EL (cell line): ENCODE measurements at places on chromosomes 6 and 20.

DNA sequence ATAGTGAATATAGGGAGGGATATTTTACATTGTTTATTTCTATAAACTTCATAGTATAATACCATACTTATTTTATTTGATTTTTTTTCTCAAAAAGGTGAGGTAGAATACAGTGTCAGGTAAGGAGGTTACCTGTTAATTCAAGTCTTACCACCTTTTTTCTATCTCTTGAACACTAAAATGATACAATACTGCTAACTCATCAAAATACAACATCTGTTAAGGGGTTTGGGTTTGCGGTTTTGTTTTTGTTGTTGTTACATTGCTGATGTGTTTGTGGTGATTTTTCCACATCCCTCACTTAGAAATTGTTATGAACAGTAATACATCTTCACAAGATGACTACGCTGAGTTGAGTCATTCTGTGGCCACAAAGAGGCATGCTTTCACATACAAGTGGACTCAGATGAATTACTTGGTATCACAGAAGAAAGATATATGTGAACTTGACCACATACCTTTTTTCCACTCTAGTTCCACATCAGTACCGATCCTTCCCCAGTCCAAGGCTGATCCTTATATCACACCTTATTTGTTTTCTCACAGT lies 139.4 kb upstream of the ID4 start:
- DNase-seq, result peak; percentile 78

- no peak for DNase-seq
These were observed 9.2 kb upstream of the GHRH start for GRCh38 chr20:37270576-37271420.

DNA sequence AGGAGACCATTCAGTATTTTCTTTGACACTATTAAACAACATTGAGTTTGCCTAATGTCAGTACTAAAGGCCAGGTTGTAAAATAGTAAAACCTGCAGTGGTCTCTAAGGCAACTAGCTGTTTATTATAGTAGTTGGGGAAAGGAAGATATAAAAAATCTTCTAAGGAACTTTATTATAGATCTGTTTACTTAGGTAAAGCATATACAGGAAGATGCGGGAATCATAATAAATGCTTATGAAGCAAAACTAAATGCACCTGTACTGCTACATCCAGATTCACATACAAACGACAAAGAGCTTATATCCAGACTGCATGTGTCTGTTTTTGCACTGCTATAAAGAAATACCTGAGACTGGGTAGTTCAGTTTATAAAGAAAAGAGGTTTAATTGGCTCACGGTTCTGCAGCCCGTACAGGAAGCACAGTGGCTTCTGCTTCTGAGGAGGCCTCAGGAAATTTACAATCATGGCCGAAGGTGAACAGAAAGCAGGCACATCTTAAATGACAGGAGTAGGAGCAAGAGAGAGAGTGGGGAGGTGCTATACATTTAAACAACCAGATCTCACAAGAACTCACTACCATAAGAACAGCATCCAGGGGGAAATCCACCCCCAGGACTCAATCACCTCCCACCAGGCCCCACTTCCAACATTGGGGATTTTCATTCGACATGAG lies 8.7 kb upstream of the TRIM39 start:
- no peak for DNase-seq

- no peak for DNase-seq
These were observed at the start of gene F13A1 for GRCh38 chr6:6319952-6320811. F13A1 (minus strand) TSS chr6:6320662; CDS start chr6:6318664, 1,998 bp downstream.

- DNase-seq, result peak; percentile 68
These were observed 2.6 kb upstream of the GPSM3 start for GRCh38 chr6:32194825-32195651.

DNA sequence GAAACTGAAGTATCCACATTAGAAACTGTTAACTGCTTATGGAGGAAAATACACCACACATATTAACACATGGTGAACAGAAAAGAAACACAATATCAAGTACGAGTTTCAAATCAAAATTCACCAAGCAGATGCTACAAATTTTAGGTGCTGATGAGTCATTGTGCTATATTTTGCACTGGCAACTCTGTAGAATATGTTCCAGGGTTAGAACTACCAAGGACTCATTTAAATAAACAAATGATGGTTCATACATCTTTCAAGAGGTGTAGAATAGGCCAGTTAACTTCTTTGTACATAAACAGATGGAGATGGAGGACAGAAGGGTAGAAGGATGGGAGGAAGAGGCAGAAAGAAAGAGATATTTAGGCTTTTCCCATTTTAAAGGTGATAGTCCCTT lies 184.9 kb downstream of the ARHGAP18 start:
- DNase-seq, result peak; percentile 15

GRCh38 chr20:8569766-8570165 lies 437.7 kb downstream of the PLCB1 start:
- no peak for DNase-seq

GRCh38 chr6:118562959-118563358 lies 14.9 kb downstream of the PLN start:
- DNase-seq, result no peak

- peak; percentile 84 for DNase-seq
These were observed 3.0 kb downstream of the CASS4 start for GRCh38 chr20:56414842-56415765.

DNA sequence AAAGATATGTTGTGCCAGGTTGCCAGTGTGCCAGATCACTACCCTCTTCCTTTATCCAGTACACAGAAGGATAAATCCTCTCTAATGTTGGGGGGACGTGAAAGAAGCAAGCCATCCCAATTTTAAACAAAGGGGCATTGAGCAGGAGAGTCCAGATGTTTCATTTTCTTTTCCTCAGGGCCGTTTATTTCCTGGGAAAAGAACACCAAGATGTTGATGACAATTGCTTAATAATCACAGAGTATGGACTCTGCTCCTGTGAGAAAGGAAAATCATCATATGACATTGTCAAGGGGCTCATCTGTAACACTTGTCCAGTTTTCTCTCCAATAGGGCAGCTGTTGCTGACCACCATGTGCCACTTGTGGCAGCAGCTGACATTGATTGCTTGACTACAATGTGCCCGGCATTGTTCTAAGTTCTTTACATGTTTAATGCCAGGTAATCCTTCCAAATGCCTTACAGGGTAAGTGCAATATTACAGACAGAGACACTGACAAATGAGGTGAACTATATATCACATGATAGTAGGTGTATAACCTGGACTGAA lies 161.4 kb downstream of the CD109 start:
- no peak for DNase-seq

DNA sequence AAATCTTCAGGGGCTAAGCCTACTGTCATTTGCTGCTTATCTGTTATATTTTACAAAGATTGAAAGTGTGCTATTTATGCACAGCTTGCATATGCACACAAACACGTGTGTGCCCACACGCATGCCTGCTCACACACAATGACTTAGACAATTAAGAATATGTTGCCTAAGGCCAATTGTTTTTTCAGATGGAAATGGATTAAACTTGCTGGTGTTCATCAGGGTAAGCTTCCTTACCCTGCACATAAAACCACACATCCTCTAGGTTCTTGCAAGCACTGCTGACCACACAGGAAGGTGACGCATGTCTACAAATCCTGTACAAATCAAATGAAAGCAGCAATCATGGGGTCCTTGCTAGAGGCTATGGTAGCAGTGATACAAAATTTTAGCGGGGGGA lies 58.4 kb downstream of the GJA10 start:
- DNase-seq, result peak; percentile 92

DNA sequence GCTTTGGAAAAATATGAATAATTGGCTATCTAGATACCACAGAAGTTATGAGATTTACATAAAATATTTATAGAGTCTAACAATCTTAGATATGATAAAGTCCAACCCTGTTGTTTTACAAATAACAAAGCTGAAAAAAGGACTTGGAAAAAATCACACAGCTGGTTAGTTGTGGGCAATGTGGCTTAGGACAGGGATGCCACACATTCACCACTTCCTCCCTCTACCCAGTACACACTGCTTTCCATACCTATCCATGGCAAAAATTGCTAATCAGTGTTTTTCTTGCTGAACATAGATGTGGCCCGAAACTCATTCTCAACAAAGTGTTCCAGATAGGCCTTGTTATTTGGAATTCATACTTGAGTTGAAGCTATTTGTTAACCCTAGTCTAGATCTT lies 147.3 kb upstream of the BMP5 start:
- DNase-seq, result no peak

- DNase-seq, result no peak
These were observed 59.2 kb downstream of the PHACTR3 start for GRCh38 chr20:59663513-59664060.
